ENCODE measurements at places on chromosomes 12 and 14. TPM values are rescaled to one million over a fixed set of nuclear protein-coding genes. Genes with fewer than 3 reads are reported as not detected.

OASL gene
- total RNA-seq: 110 TPM

ZBTB1 gene
- 51.4 TPM for total RNA-seq

CISTR gene
- total RNA-seq: not detected

SDS gene
- total RNA-seq: 0.10 TPM

ADCY6 gene
- 7.1 TPM for total RNA-seq

DNA sequence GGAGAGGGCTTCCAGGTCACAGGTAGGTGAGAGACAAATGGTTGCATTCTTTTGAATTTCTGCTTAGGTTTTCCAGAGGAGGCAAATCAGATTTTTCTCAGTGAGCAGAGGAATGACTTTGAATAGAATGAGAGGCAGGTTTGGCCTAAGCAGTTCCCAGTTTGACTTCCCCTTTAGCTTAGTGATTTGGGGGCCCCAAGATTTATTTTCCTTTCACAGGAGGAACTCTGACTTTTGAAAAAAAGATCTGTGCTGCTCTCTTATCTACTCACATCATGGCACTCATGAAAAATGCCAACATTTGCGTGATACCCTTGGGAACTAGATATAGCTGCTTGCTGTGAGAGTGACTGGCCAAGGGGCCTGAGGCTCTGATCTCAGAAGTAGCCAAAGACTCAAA is 58.0 kb upstream of the EVL start:
- DNase-seq: no peak

GRCh38 chr12:24036438-24037216 is 87.2 kb upstream of the SOX5 start:
- no peak for DNase-seq

- peak; percentile 78 for DNase-seq
Observed at GRCh38 chr14:58697930-58698642, 60.3 kb downstream of the DACT1 start.

GRCh38 chr14:68363843-68364767 is 428.8 kb downstream of the ZFP36L1 start:
- peak; percentile 74 for DNase-seq

GRCh38 chr12:85971800-85972199 is 97.7 kb downstream of the NTS start:
- no peak for DNase-seq
